ENCODE measurements at places on chromosomes 12 and 14.

GRCh38 chr12:49346659-49347310 is at the start of gene DNAJC22:
Gene DNAJC22, plus strand, starts transcription at chr12:49346888. Its CDS starts 1,985 bp downstream, at chr12:49348873.
- DNase-seq: no peak

DNA sequence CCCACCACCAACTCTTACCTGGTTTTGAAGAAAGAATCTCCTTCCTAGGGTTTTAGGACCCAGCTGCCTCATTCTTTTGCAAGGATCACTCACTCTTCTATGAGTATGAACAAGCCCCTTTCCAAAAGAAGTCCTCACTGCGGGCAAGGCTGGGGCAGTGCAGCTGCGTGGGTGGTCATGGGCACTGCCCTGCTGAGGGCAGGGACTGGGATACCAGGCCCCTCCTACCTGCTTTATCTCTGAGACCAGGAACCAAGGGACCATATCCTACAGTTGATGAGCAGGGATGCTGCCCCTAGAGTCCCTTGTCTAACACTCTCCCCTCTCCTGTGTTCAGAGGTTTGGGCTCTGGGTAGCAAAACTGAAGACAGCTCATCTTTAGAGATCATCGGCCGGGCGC is 20.5 kb downstream of the HPD start:
- DNase-seq: no peak

- DNase-seq: peak; percentile 98
Observed at GRCh38 chr14:96754845-96755184, 42.4 kb upstream of the VRK1 start.

DNA sequence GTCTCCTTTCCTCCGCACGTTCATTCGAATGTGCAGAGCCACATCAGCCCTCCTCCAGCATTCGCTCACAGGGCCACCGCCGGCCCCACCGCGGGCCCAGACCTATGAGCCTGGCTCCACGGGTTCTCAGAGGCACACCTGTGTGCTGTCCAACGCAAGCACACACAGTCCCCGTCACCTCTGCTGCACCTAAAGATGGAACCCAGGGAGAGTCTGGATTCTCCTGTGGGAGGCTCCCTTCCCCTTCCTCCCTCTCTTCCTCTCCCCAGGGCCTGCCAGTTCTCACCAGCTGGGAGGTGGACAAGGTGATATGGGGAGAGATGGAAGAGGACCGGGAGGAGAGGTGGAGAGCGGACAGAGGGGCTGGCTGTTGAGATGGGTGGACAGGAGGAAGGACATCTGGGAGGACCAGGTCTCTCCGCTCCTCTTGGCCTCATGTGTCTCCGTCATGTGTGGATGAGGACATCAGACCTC is 4.9 kb upstream of the AQP6 start:
- DNase-seq: no peak

GRCh38 chr14:54117924-54118323 is 161.3 kb upstream of the BMP4 start:
- no peak for DNase-seq

- DNase-seq: peak; percentile 7
Observed at GRCh38 chr14:63717702-63718101, 10.2 kb downstream of the SGPP1 start.

DNA sequence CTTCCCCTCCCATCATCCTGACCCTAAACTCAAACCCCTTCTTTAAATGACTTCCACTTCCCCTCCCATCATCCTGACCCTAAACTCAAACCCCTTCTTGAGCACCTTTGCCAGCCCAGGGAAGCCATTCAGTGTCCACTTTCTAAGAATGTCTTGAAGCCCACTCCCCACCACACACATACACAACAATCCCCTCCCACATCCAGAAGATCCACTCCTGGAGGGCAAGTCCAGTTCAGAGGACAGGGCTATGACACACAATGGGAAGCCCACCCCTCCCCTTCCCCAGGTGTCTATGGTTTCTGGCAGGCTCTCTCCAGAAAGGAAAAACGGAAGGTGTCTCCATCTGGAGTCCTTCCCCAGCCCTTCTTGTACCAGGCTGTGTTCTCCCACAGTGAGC is 117.1 kb downstream of the KCNA5 start:
- no peak for DNase-seq

All from DMS 273 treated with DMSO at 0.1 percent for 48 hours (cell line).